ENCODE measurements at places on chromosomes 7 and 10. TPM values are rescaled to one million over a fixed set of nuclear protein-coding genes. Genes with fewer than 3 reads are reported as not detected.

PALD1 gene
- total RNA-seq, result under 0.01 TPM

ASIC3 gene
- not detected for total RNA-seq

GPER1 gene
- total RNA-seq, result 3.4 TPM

THSD7A gene
- total RNA-seq, result 0.44 TPM

ADAMTS14 gene
- 2.2 TPM for total RNA-seq
